ENCODE measurements at places on chromosomes 6 and 20.

DNA sequence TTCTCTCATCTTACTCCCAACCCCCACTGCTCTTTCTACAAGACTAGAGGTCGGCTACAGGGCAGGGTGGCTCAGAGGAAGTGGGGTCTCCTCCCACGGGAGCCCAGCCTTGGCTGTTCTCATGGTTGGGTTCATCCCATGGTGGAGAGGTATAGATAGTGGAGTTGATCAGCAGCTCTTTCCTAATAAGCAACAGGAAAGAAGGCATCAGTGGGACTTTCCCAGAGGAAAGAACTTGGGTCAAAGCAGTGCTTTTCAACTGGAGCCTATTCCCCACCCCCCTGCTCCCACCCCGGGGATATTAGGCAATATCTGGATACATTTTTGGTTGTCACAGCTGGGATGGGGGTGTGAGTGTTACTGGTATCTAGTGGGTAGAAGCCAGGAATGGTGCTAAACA, 200.9 kb downstream of the NFATC2 start:
- DNase-seq = no peak

GRCh38 chr20:44736170-44737021, 9.3 kb upstream of the KCNK15 start:
- DNase-seq = peak; percentile 66

- no peak for DNase-seq
Observed at GRCh38 chr20:33846291-33846935, 35.3 kb downstream of the CHMP4B start.

GRCh38 chr6:25387483-25387882, 108.3 kb downstream of the CARMIL1 start:
- DNase-seq = no peak

GRCh38 chr6:105967917-105968602, 118.1 kb upstream of the PRDM1 start:
- no peak for DNase-seq

DNA sequence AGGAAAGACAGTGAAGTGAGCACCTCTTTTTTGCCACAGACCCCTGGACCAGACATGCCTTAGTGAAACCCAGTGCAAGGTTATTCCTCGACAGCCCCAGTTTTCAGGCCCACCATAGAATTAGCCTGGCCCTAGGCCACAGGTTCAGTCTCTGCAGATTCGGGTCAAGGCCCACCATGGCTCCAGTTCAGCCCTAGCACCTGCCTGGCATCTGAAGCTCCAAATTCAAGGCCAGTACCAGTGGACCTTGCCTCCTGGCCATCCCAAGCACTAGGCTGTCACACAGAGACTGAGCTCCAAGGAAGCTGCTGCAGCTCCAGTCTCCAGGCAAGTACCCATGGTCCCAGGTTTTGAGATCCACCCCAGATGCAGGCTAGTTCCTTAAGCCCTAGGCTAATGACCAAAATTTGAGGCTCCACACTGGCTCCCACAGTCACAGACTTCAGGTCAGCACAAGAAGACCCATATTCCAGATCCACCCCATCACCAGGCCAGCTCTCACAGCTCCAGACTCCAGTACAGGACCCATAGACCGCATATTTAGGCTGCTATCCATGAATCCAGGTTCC, 877.5 kb upstream of the ADGRB3 start:
- DNase-seq = no peak
